Kidney epithelial cell (primary cell): ENCODE measurements at places on chromosomes 1 and 21.

- no peak for DNase-seq
Measured at GRCh38 chr1:244615301-244615700, 37.6 kb upstream of the DESI2 start.

DNA sequence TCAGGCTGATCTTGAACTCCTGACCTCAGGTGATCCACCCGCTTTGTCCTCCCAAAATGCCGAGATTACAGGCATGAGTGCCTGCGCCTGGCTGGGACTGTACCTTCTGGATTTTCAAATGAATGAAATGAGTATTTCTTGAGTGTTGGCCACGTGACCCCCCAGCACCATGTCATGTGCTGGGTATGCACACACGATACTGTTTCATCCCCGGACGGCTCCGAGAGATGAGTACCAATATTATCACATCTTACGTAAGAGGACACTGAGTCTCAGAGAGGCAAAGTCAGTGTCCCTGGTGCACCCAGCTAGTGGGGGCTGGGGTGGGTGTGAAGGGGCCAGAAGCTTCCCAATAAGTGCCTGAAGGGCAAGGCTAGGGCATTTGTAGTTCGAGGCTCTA is 780 bp upstream of the CROCC start:
- no peak for DNase-seq

DNA sequence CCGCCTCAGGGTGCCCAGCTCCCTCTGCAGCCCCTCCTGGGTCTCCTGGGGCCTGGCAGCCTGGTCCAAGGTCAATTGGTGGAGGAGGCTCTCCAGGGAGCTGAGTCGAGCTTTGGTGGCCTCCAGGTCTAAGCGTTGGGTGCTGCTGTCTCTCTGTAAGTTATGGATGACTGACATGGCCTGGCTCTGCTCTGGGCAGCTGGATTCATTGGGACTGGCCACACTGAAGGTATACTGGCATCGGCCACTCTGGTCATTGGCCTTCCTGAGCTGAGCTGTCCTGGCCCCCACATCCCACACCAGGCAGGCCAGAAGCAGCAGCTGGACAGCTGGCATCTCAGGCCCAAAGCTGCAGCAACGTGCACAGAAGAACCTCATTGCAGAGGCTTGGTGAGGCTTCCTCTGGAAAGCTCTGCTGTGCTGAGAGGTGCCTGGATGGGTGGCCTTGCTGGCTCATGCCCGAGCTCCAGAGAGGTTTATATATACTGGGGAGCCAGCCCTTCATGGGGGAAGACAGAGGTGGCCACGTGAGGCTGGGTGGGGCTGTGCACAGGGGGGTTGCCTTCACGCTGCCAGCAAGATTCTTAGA is at the start of gene MYOC:
TSS of gene MYOC (minus strand) at position 455 of the 589 bp plus-strand sequence. CDS start at position 378, 77 bp downstream.
- no peak for DNase-seq

GRCh38 chr1:43849670-43850069 is 83.9 kb upstream of the ARTN start:
- no peak for DNase-seq

- no peak for DNase-seq
Measured at GRCh38 chr1:59947047-59947938, 20.7 kb upstream of the CYP2J2 start.

DNA sequence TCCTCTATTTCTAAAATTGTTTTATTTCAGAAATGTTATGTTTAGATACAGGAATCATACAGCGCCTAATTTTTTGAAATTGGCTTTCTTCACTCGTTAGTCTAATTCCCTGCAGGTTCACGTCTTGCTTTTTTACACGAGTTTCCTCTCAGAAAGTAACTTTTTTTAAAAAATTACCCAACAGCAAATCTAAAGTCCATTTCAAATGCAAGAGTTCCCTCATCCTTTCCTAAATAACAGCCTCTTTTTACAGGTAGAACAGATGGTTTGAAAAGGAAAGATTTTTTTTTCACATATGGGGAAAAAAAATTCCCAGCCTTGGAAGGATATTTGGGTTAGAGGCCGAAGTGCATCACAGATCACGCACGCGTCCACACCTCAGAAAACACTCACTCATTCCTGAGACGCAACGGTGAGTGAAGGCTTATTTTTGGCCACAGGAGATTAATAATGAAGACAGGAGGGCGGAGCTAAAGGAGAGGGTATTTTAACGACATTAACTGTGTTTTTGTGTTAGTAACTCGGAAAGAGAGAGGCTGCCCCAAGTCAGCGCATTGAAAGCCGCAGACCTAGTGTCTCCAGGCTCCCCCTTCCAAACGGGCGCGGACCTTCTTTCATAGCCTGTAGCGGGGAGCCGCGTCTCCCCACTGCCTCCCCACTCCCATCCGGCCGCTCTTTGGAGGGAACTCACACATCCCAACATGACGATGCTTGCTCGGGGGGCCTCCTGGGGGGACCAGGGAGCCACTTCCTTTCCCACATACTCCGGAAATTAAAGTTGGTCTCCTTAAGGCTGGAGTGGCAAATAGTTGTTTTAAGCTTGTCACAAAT is 969 bp upstream of the RIPK4 start:
- DNase-seq: peak; percentile 75

DNA sequence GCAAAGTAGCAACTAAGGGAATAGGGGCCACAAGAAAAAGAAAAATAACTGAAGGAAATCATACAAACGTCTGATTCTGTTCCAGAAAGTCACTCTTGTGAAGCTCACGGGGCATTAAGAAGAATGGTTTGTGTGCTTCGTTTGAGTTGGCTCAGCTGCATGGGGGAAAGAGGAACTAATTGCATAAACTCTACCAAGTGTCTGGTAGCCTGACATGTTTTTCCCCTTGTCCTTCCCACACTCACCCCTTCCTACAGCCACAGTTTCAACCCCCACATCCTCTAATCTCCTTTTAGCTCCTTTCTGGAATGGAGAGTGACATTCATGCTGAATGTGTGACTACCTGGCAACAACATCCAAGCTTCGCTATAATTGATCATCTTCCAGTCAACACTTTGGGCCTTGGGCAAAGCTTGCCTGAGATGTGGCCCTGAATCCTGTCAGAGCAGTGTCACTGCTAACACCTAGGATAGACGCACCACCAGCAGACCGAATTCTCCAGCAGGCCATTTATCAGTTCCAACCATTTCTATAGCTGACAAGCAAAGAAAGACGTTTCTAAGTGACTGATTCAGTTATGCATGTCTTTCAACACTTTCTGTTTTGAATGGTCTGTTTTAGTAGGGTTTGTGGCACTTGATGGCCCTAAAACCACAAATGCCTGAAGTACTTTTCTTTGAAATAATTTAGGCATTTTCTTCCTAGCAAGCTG is 439.6 kb downstream of the TTLL7 start:
- DNase-seq: no peak
